ENCODE measurements at places on chromosomes 5 and 9.

GRCh38 chr5:120550358-120550757 lies 86.3 kb downstream of the PRR16 start:
- DNase-seq: no peak

GRCh38 chr9:129282272-129282671 lies 104.2 kb upstream of the IER5L start:
- DNase-seq: peak; percentile 81

DNA sequence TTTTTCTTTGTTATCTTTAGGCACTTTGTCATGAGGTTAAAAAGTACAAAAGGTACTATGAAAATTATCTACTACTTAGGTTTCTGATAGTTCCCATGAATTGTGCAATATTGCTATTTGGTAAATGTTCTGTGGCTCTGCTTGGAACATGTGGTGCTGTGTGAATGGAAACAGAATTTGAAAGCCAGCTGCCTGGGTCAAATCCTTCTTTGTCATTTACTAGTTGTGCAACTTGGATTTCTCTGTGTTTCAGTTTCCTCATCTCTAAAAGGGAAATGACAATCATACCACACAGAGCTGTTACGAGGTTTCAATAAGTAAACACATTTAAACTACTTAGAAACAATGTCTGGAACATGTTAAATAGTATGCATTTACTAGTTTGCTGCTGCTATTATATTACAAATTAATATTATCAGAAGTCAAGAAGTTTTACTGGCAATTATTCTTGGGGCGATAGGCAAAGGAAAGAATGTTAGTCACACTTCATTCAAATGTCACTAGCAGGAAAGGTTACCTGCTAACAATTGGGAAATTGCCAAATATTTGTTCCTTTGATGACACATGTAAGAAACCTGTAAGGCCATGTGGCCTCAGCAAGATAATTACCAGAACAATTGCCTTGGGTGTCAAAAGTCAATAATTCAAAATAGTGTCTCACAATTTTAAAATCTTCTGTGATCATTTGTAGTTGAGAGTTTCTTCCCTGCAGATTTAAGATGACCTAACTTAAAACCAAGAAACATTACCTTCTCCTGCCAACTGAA lies 184.8 kb downstream of the KIAA0825 start:
- DNase-seq: peak; percentile 63

DNA sequence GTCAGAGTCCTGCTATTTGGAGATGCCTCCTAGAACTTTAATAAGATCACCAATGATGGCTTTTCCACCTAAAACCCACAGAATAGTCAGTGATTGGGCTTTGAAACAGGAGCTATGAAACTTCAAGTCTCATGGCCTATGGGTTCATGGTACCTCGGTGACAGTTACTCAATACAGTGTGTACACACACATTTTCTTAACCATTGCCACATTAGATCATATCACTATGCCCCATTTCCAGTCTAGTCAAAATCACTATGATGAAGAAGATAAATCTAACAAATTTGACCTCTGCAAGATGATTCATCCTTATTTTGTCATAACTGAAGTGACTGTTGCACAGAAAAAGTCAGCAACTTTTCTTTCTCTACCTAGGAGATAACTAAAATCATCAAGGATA lies 86.8 kb upstream of the OR13F1 start:
- no peak for DNase-seq

DNA sequence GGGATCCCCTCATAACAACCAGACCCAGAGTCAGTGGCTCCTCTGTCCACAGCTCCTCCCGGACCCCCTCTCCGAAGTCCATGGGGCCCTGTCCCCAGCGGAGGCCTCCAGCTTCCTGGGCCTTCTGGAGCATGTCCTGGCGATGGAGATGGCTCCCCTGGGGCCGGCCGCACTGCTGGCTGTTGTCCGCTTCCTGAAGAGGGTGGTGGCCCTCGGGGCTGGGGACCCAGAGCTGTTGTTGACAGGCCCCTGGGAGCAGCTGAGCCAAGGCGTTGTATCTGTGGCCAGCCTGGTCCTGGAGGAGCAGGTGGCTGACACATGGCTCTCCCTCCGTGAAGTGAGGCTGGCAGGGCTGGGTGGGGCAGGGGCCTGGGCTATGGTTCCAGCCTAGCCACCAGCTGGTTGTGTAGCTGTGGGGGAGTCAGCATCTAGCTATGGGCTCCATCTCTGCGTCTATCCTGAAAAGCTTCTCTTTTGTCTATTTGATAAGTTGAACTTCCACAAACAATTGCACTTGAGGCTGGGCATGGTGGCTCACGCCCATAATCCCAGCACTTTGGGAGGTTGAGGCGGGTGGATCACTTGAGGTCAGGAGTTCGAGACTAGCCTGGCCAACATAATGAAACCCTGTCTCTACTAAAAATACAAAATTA lies 4.7 kb downstream of the ADGRD2 start:
- DNase-seq: no peak

GRCh38 chr9:121694600-121694999 lies 43.2 kb downstream of the DAB2IP start:
- DNase-seq: no peak

DNA sequence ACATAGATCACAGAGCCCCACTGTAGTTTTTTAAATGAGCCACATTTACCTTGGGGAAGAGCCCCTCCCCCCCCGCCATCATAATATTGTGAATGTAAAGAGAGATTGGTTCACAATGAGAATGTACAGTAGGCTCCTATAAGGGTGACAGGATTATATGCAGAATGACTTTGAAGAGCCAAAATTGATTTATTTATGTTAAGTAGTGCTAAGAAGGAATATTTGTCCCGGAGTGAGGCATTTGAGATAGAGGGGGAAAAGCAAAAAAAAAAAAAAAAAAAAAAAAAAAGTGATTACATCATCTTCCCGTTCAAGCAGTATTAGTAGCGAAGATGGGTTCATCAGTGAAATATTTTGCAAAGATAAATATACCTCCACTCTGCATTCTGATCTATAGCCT lies 73.9 kb downstream of the PIK3R1 start:
- DNase-seq: no peak

GRCh38 chr5:78295035-78295961 lies 800 bp upstream of the AP3B1 start:
- no peak for DNase-seq

DNA sequence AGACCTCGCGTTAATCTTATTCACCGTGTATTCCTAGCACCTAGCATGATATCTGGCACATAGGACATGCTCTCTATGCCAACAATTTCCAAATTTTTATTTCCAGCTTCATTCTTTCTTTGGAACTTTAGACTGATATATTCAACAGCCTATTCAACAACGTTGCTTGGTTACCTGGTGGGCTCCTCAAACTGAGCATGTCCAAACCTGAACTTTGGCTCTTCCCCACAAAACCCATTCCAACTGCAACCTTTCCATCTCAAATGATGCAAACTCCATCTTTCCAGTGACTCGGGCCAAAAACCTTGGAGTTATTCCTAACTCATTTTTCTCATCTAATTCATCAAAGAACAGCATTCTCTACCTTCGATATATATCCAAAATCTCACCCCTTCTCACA lies 525.2 kb downstream of the AGTPBP1 start:
- DNase-seq: no peak

- DNase-seq: no peak
These were observed 224.0 kb downstream of the ARHGAP26 start for GRCh38 chr5:142994218-142994617.

GRCh38 chr5:173634465-173634983 lies 18.1 kb upstream of the BOD1 start:
- no peak for DNase-seq

DNA sequence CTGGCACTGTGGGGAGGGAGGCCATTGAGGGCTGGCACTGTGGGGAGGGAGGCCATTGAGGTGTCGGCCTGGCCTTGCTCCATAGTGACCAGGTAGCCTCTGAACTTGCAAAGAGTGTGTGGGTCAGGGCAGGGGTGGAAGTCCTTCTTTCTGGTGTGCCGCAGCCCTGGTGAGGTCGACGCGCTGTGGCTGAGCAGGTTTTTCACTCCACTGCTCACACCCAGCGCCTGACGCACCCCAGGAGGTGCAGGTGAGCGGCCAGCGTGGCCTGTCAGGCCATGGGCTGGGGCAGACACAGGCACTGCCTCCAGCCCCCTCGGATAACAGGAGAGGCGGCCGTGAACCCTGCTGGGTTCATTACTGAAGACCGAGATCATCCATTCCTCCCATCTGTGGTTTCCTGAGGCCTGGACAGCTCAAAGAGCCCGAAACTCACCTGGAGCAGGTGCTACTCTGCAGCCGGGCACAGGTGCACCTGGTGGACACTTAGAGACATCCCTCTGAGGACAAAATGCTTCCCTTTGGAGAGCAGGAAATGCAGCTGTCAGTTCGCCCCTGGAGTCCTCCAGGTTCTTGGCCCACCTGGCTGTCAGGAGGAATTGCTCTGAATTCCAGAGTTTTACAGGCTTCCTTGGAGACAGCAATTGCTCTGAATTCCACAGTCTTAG lies 32.4 kb downstream of the LHX3 start:
- no peak for DNase-seq

- peak; percentile 43 for DNase-seq
These were observed 44.1 kb upstream of the STXBP1 start for GRCh38 chr9:127567730-127568617.

DNA sequence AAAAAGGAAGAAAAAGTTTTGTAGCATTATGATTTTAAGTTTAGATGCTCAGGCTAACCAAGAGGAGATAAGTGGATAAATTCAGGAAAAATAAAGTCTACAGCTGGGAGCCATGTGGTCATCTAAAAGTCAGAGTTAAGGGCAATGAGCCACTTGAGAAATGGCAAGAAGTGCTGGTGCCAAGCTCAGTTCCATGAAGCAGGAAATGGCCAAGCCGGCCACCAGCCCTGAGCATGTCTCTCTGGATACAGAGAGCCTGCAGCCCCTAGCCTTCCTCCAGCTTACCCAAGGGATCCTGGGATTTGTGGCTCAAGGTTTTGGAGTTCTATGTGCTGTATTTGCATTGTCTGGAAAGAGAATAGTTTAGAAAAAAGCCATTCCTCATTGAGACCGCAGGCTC lies 12.2 kb upstream of the S1PR3 start:
- DNase-seq: no peak

DNA sequence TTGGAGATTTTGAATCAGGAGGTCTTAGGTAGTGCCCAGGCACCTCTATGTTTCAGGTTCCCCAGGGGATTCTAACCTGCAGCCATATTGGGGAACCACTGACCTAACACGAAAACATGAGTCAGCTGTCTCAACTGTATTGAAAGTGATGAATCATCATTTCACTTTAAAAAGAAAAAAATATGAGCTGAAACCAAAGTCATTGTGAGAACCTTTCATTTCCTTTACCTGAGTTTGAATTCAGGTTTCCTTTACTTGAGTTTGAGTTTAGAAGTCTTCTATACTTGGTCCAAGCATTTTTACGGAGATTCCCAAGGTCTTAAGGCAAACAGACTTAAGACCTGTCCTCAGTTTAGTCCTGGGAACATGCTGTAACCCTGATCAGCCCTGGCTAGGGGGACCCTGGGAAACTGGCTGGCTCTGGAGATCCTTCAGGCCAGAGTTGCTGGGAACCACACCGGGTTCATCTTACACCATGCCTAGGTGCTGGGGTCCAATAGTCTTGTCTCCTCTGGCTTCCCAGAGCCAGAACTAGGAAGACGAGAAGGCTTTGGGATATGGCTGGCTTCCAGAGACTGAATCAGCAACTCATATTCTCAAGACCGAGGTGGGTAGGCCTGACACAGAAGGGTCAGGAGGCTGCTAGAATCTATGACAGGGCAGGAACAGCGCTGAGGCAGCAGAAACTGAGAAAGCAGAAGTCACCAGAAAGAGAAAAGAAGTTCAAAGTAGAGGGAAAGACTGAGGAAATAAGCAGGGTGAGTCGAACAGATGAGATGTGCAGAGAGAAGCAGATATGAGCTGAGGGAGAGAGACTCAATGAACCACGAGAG lies 16.4 kb upstream of the PDCD1LG2 start:
- peak; percentile 46 for DNase-seq

- DNase-seq: no peak
These were observed 133.7 kb downstream of the DIRAS2 start for GRCh38 chr9:90508940-90509339.

DNA sequence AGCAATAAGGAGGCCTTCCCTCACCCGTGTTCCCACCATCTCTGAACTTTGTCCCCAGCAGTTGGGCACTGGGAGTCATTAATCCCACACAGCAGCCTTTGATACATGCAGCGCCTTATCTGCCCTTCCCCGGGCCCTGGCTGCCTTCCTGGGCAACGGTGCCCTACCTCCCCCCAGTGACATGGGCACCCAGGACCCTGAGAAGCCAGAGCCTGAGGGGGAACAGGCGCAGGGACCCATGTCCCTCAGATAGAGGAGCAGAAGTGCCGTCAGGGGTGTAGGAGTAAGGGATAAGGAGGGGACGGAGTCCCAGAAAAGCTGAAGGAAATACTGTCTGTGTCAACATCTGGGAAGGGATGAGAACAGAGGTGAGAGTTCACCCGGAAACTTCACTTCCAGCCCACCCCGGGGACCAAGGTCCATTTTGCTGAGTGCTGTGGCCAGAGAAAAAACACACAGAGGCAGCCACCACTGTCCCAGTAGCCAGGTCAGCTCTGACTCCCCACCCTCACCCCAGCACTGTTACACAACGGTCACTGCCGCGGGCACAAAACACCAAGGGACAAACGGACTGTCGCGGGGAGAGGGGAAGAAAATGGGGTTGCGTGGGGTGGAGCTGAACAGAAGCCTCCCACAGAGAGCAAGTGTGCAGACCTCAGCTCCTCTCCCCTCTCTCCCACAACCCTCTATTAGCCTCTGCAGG lies 3.8 kb downstream of the PCDH1 start:
- no peak for DNase-seq

DNA sequence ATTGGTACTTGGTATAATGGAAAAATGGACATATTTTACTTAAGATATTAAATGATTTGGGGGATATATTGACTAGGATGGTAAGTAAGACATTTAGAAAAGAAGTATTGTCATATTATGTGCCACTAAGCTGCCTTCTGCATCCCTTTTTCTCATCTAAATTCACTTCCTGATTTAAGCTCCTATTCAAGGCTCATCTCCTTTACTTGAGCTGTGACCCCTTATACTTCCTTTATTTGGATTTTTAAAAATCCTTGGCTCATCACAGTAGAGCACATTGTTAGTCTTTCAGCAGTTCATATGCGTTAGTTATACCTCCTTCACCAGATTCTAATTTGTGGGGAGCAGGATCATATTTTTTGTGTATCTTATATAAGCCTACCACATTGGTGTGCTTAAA lies 6.6 kb downstream of the COMMD10 start:
- DNase-seq: no peak

DNA sequence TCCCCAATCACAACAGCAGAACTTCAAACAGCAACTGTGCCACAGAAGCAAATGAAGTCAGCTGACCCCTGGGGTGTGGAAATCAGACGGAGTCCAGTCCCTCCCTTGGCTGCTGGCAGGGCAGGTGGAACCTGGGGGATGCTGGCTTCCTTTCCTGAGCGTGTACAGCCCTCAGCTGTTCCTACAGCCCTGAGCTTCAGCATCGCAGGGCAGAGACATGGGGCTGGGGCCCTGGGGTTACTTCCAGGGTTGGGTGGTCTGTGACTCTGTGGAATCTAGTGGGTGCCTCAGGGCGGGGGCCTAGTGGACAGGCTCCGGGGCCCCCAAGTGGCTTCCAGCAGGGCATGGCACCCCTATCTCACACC lies 7.3 kb upstream of the RXRA start:
- no peak for DNase-seq
